ENCODE measurements at places on chromosomes 3 and 15.

DNA sequence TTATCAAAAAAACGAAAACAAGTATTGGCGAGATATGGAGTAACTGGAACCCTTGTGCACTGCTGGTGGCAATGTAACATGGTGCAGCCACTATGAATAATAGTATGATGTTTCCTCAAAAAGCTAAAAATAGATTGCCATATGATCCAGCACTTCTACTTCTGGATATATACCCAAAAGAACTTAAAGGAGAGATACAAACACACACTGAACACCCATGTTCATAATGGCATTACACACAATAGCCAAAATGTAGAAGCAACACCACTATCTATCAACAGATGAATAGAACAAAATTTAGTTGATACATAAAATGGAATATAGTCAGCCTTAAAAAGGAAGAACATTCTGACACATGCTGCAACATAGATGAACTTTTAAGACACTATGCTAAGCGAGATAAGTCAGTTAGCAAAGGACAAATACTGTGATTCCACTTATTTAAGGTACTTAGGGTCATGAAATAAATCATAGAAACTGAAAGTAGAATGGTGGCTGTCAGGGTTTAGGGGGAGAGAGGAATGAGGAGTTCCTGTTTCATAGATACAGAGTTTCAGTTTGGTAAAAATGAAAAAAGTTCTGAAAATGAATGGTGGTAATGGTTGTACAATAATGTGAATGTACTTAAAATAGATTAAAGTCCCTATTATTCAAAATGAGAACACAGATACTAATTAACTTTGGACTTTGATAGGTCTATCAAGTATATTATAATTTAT is 59.4 kb upstream of the IMPG2 start:
- DNase-seq = no peak

DNA sequence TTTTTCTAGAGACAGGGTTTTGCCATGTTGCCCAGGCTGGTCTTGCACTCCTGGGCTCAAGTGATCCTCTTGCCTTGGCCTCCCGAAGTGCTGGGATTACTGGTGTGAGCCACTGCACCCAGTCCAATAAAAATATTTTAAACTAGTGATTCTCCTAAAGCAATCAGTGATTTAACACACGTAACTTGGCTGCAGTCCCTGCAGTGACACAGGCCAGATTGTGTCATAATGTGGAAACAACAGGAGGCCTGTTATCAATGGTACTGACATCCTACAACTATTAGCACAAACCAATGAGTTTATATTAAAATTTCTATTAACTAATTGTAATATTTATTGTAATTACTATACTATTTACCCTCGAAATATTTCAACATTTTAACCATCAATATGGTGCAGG is 1.6 kb upstream of the SEC61A1 start:
- no peak for DNase-seq

- DNase-seq = peak; percentile 53
Measured at GRCh38 chr15:55526559-55527036, 18.6 kb upstream of the DNAAF4 start.

GRCh38 chr3:98962951-98963350 is 61.5 kb upstream of the DCBLD2 start:
- no peak for DNase-seq

- DNase-seq = no peak
Measured at GRCh38 chr15:48388910-48389309, 57.7 kb downstream of the DUT start.

- no peak for DNase-seq
Measured at GRCh38 chr3:43316783-43317460, 30.6 kb downstream of the SNRK start.

DNA sequence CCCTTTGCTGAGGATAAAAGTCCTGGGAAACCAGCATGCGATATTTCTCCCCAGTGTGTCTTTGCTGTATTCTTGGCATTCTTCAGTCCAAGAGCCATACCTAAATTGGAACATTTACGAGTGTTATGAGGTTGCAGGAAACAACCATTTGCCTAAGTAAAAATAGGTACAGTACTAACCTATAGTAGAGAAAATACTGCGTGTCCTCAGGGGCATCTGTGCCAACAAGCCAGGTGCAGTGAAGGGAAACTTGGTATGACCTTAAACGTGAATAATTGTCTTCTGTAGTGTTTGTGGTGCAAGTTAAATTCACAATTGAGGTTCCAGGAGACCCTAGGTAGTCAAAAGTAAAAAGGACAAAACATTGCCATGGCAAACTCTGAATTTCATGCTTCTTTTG is 12.2 kb downstream of the IL5RA start:
- no peak for DNase-seq

- no peak for DNase-seq
Measured at GRCh38 chr3:33391255-33391995, 48.8 kb downstream of the UBP1 start.

DNA sequence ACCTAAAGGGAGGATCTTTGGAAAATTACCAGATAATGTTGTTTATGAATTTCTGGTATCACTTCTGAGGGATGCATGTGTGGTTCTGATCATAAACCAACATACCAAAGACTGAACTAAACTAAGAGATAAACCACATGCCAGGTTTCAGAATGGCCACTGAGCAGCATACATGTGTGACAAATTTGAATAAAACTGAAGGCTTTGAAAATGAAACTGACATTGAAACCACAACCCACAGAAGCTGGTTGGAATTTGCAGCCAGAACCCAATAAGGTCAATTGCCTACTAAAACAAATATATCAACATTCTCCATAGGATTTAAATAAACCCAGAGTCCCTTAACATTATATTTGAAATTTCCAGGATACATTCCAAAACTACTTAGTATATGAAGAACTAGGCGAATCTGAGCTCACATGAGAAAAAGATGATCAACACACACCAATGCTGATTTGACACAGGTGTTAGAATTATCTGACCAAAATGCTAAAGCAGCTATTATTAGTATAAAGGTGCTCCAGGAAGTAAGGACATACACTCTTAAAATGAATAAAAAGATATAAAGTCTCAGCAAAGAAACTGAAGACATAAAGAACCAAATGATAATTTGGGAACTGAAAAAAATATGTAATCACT is 125.0 kb downstream of the ZNF280D start:
- DNase-seq = no peak

- DNase-seq = no peak
Measured at GRCh38 chr15:49232236-49232806, 62.3 kb downstream of the GALK2 start.

DNA sequence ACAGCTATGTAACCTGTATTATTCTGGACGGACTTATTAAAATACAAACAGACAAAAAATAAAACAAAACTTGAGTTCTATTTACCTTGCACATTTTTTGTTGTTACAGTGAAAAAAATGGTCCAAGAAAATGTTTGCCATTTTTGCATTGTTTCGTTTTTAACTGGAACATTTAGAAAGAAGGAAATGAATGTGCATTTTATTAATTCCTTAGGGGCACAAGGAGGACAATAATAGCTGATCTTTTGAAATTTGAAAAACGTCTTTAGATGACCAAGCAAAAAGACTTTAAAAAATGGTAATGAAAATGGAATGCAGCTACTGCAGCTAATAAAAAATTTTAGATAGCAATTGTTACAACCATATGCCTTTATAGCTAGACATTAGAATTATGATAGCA is 17.1 kb downstream of the LMOD3 start:
- no peak for DNase-seq

- no peak for DNase-seq
Measured at GRCh38 chr15:88389120-88389519, 78.1 kb downstream of the MRPL46 start.

DNA sequence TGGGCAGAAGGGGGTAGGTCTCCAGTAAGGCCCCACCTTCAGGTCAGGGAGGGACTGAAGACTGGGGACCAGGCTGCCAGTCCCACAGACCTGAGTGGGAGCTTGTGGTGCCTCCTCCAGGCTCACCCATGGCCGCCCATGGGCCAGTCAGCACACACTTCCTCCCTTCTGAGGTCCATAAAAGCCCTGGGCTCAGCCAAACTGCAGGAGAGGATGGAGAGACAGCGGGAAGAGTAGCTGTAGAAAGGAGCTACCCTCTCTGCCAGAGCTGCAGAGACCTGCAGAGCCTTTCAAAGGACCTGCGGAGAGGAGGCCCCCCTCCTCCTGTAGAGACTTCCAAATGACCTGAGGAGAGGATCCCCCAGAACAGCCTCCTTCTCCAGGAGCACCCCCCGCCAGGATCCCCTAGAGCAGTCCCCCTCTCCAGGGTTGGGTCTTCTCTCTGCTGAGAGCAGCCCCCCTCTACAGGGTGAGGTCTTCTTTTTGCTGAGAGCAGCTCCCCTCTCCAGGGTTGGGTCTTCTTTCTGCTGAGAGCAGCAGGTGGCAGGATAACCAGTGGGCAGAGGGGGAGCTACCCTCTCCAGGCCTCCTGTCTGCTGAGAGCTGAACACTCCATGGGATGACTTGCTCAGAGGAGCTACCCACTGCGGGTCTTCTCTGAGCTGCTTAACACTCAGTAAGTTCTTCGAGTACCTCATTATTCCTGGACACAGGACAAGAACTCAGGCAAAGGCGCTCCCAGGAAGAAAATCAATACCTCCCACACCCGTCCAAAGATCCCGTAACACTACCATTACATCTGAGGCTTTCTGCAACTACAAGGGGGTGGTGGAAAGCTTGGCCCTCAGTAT is 5.0 kb upstream of the SKIC8 start:
- no peak for DNase-seq

GRCh38 chr3:42493798-42494151 is 8.7 kb upstream of the VIPR1 start:
- peak; percentile 1 for DNase-seq

Measured in Ammon's horn (tissue), 1 donor.